Cerebellum (tissue), 4 donors: ENCODE measurements at places on chromosomes 5 and 9. TPM values are rescaled to one million over a fixed set of nuclear protein-coding genes. Genes with fewer than 3 reads are reported as not detected.

Gene RANBP3L
- 8.0 TPM for total RNA-seq

Gene ACOT12
- 2.4 TPM for total RNA-seq

Gene PCDHGA11
- 29.1 TPM for total RNA-seq

GRCh38 chr9:117548556-117548955, 133.7 kb upstream of the ASTN2 start:
- DNase-seq, result no peak

Gene RORB
- 21.3 TPM for total RNA-seq

DNA sequence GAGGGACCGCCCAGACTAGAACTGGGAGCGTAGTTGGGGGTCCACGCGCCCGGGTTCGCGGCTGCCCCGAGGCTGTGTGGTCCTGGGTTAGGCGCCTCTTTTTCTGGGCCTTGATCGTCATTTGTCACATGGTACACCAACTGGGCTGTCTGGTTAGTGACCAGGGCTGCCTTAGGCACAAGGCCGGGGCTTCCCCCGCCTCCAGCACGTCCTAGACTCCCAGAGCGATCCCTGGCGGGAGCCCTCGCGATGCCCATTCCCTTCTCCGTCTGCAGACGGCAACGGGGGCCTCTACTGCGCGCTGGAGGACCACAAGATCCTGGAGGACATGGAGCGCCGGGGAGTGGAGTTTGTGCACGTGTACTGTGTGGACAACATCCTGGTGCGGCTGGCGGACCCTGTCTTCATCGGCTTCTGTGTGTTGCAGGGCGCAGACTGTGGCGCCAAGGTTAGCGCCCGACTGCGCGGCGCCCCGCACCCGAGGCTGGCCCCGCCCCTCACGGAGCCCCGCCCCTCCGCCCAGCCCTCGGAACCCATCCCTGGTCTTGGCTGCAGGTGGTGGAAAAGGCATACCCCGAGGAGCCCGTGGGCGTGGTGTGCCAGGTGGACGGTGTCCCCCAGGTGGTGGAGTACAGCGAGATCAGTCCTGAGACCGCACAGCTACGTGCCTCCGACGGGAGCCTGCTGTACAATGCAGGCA, 1.5 kb downstream of the UAP1L1 start:
- no peak for DNase-seq

DNA sequence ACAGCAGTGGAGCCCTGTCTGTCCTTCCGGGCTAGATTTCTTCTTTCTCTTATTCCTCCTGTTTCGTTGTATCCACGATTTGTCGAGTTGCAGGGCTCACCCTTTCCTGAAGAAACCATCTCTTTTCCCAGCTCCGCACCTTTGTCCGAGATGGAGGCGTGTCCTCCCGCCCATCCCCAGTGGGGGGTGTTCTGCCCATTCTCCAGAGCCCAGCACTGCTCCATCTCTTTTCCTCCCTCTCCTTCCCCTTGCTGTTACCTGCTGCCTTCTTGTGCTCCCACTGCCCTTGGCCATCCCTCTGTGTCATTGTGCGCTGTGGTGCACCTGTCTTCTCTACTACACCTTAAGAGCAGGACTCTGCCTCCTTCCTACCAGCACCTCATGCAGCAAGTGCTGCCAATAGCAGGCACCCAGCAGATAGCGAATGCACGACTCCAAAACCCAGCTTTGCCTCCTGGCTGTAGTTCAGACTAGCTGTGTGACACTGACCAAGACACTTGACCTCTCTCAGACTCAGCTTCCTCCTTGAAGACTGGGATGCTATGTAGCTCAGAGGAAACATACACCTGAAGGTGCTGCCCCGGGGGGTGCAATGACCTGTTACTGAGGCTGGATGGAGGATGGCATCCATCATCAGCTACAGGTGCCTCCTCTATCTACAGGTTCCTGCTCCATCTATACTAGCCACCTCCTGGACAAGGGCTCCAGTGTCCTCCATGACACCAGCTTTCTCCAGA, 8.9 kb downstream of the OR13J1 start:
- no peak for DNase-seq

Gene NOXA1
- 1.5 TPM for total RNA-seq

Gene SOWAHA
- total RNA-seq, result 4.9 TPM

DNA sequence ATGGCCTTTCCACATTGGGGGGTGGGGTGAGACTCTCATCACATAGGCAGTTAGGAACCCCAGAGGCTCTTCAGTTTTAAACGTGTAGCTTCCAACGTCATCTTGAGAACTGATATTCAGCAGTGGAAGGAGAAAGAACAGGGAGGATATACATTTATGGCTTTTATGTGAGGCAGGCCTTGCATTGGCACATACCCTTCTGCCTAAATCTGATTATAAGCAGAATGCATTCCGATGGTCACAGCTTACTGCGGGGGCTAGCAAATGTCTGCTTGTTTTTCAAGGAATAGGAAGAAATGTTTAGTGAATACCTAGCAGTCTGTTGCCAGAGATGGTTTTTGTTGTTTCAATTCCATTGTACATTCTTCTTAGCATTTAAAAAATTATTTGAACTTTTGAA, 98.9 kb upstream of the DHFR start:
- DNase-seq, result no peak

Gene TBC1D2
- 3.7 TPM for total RNA-seq

DNA sequence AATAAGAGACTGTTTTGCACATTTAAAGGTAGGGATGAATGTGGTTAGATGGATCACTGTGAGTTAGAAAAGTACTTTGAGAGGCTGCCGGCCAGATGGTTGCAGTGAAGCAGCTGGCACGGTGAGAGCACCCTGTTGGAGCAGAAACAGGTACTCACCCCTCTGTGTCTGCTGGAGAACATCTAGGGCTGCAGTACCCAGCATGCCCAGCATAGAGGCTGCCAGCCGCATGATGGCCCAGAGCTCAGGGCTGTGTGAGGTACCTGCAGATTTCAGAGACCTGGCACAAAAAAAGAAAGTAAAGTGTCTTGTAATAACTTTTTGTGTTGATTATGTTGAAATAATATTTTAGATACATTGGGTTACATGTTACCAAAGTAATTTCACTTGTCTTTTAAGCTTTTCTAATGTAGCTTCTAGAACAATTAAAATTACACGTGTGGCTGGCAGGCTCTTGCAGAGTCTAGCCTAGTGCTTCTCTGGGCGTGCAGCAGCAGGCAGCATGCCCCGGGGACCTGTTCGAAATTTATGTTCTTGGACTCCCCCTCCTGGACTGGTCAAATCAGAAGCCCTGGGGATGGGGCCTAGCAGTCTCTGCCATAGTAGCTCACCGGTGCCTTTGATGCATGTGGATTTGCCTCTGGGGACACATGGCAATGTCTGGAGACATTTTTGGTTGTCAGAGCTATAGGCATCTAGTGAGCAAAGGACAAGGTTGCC, 11.1 kb downstream of the WDR5 start:
- no peak for DNase-seq

Gene UAP1L1
- 0.73 TPM for total RNA-seq

GRCh38 chr5:100493996-100494395, 41.2 kb upstream of the FAM174A start:
- DNase-seq, result no peak

DNA sequence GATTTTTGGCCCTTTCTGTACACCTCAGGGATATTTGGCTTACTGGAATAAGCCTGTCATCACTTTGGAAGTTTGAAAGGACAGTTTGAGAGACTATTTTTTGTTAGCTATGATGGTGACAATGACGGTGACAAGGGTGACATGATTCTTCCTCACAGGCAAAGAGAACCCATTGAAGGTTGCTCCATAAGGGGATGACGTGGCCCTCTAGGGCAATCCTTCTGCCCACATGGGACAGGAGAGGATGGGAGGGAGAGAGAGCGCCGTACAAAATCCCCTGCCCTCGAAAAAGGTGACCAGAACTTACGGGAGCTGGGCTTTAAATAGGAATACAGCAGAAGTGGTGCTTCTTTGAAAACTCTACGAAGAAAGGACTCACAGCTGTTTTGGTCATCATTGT, 22.6 kb downstream of the HRH2 start:
- DNase-seq, result no peak

Gene PAEP
- total RNA-seq, result not detected

GRCh38 chr5:104650313-104651055, 1087.9 kb upstream of the NUDT12 start:
- DNase-seq, result no peak

Gene MOB3B
- 5.6 TPM for total RNA-seq

Gene CDO1
- total RNA-seq, result 63.2 TPM

DNA sequence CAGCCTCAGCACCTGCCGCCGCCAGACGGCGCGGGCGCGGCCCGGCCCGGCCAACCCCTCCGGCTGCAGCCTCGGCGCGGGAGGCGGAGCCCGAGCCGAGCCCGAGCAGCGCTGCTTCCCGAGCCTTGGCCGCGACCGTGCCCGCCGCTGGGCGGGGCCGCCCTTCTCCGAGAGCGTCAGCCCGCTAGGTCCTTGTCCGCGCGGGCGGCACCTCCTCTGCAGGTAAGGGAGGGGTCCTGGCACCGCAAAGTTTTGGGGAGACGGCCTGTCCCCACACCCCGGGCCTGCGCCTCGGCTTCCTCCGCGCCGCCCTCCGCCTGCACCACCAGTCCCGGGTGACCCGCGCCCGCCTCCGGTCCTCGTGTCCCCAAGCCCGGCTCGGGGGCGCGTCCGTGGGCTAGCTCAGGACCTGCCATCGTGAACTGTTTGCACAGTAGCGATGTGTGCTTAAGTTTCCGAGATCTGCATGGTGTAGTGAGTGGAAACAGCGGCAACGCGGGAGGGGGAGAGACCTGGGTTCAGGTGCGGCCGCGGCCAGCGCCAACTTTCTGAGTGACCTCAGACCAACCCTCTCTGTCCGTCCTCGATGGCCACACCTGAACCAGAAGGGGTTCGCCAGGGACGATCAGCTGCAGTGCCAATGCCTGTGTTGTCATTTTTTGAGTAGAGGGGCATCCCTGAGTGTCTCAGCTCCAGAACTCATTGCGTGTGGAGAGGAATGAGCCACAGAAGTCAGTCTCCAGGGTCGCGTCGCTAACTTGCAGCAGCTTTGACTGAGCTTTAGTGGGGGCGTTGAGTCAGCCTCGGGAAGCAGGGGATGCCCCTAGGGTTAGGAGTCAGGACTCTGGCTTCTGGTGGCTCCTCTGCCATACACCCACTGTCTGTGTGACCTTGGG, at the start of gene FRMPD1:
Gene FRMPD1, plus strand, starts transcription at position 82 of the 896 bp plus-strand sequence. CDS start 41,688 bp downstream, outside the sequence.
- peak; percentile 23 for DNase-seq

DNA sequence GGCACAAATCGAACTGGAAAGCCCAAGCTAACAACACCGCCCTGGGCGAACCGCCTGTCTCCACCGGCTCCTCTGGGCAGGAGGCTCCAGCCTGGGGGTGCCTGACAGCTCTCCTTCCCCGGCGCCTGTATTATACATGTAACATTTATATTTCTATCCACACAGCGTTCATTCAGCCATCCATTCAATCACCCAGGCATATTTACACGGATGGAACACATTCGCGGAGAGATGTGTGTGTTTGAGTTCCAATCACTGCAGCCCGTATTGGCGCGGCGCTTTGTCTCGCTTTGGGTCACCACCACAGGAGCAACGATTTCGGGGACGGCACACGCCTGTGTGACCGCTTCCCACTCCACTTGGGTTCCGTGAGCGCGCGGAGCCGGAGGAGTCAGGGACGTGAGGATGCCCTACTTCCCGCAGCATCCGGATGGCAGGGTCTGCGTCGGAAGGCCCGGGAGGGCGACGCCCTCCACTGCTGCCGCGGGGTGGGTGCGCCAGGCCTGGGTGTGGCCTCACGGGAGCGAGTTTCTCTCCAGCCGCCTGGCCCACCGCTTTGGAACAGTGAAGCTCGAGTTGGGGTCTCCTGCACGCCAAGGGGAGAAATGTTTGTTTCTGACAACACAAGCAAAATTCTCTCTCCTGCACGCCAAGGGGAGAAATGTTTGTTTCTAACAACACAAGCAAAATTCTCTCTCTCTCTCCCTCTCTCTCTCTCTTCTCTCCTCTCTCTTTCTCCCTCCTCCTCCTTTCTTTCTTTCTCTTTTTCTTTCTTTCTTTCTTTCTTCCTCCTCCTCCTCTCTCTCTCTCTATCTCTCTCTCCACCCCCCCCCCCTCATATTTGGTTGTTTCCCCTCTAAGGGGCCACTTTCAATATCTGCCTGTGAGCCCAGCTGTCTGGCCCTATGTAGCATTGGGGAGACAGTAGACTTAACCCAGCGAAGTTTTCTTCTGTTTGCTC, 1.1 kb upstream of the SV2C start:
- DNase-seq, result no peak

Gene HAVCR1
- total RNA-seq, result 0.36 TPM

Gene HSPB3
- not detected for total RNA-seq

DNA sequence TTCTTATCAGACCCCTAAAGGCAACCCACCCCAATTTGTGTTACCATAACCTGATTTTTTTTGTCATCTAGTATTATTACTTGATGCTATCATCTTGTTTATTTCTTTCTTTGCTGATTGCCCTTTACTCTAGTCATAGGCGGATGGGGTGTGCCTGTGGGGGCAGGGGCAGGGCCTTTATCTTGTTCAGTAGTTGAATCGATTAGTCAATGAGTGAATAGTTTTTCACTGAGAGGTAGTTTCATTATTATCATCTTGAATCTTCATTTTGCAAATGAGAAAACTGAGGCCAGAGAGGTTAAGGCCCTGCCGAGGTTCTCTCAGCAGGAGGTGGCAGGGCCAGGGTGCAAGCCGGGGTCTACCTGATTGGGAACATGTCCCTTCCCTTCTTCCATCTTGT, 9.4 kb upstream of the GM2A start:
- no peak for DNase-seq

DNA sequence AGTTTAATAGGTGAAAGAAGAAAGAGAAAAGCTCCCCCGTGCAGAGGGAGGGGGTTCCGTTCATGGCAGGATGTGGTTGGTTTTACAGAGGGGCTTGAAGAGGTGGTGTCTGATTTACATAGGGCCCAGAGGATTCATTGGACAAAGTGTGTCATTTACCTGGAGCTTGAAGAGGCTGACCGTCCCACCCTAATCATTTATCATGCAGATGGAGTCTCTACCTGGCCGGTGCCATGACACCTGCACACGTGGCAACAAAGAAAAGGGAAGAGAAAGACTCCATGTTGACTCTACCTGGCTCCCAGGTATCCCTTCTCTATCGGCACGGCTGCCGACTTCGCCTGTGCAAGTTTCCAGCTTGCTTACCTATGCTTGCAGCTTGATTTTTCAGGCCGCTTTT, 35.3 kb upstream of the PRRC2B start:
- no peak for DNase-seq

Gene DDX4
- 0.09 TPM for total RNA-seq

DNA sequence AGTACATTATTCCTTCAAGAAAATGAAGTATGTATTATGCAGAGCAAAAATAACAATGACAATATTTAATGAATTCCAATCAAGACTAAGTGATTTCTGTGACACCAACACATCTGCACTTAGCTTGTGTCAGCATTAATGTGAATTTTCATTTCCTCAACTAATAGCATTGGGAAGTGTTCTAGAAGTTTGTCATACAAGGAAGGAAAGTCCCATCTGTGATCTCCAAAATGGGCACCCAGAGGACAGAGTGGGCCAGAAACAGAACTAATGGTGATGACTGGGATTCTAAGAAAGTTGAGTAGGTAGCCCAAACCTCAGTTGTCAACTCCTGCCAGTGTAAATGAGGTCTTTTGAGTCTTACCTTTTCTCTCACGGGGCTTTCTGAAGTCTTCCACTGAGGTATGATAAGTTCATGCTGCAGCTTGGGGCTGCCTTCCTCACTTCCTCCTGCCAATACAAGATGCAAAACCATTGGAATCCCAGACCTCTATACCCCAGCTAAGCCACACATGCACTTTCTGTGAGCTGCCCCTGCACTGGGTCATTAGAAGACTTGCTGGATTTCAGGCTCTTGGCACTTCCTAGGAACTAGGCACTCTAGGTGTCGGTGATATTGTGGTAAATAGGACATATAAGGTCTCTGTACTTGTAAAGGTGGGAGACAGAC, 4.9 kb downstream of the ADAM19 start:
- DNase-seq, result no peak
